ENCODE measurements at places on chromosomes 13 and 19.

DNA sequence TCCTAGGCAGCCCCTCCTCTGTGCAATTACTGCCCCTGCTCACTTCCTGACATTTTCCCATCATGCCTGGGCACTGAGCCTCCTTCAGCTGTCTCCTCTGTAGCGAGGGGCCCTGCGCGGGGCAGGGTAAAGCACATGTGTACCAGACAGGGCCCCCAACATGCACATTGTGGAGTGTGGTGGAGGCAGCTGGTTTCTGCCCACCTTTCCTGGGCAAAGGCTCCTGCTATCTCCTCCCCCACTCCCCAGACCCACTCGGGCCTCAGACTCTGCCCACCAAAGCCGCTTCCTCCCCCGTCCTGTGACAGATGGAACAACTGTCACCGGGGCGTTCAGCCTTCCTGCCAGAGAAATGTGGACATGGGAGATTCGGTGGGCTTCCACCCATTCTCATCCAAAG lies 2.9 kb upstream of the KPTN start:
- no peak overlapping the region for H3K4me3 ChIP-seq
- no peak for DNase-seq
- peaks cover 6% of the 10 kb centered on the region for H3K4me1 ChIP-seq

DNA sequence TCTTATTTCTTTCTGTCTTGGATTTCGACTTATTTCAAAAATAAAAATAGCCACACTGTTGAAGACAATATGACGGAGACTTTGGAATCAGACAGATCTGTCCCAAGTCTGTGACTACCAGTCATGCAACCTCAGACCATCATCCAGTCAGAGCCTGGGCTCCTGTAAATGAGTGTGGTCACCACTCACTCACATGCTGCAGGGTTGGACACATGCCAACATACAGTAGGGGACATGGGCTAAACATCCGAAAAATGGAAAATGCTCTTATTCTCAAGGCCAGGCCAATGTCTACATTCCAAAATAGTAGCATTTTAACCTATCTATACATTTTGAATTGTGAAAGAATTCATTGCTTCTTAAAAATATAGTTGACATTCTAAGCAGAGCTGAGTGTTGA lies 75.5 kb upstream of the EDNRB start:
- H3K4me1 ChIP-seq = no peaks in the 10 kb centered on the region
- no peak overlapping the region for H3K27ac ChIP-seq
- no peaks in the 10 kb centered on the region for H3K36me3 ChIP-seq
- DNase-seq = no peak
- no peak overlapping the region for H3K4me3 ChIP-seq

DNA sequence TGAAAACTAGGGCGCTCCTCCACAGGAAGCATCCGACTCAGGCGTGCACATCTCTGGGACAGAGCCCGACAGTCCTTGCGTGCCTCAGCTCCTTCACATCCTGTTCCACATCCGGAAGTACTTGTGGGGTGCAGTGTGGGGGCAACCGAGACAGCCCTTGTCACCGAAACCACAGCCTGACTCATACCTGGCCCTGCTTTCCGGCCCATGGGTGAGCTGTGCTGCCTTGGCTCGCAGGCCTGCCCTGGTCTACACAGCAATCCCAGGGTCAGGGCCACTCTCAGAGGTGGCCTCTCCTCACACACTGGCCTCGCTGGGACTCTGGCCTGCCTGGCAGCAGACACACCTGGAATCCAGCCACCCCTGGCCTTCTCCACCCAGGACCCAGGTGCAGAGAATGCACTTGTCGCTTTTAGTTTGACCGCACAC lies 100.4 kb downstream of the STK24 start:
- H3K4me3 ChIP-seq = no peak overlapping the region
- H3K36me3 ChIP-seq = no peaks in the 10 kb centered on the region
- H3K27ac ChIP-seq = peak overlapping the region; percentile 34
- peaks cover 20% of the 10 kb centered on the region for H3K4me1 ChIP-seq
- H3K27me3 ChIP-seq = no peaks in the 10 kb centered on the region

DNA sequence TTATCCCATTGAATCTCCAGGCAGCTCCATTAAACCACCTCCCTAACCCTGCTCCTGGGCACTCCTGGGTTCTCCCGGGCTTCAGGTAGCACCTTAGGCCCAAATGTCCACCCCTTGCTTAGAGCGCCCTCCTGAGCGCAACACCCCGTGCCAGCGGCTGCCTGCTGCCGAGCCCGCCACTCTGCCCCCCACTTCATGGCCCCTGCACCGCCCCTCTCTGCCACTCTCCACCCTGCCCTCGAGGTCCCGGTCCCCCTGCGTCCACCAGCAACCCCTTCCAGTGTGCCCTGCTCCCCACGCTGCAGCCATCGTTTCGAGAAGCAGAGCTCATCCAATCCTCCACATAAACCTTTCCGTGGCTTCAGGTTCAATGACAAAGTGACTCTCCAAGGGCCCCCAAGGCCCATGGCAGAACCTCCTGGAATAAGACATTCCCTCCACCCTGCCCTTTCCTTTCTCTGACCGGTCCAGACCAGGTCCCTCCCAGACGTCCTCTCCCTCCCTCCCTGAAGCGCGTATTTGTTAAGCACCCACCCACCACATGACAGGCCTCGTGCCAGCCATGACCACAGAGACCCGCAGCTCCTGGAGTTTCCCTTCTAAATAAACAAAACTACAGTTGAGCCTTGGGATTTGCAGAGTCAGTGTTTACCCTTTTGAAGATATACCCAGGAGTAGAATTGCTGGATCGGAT lies 66.6 kb downstream of the ARHGEF18 start:
- no peaks in the 10 kb centered on the region for H3K27me3 ChIP-seq
- DNase-seq = peak; percentile 87
- no peaks in the 10 kb centered on the region for H3K36me3 ChIP-seq
- peak overlapping the region; percentile 93 for H3K27ac ChIP-seq

- H3K4me1 ChIP-seq = peaks cover 14% of the 10 kb centered on the region
- no peaks in the 10 kb centered on the region for H3K36me3 ChIP-seq
- H3K27ac ChIP-seq = no peak overlapping the region
- no peak for DNase-seq
- no peak overlapping the region for H3K4me3 ChIP-seq
- H3K27me3 ChIP-seq = no peaks in the 10 kb centered on the region
Observed at GRCh38 chr13:66138172-66138811, 1091.8 kb downstream of the PCDH9 start.

DNA sequence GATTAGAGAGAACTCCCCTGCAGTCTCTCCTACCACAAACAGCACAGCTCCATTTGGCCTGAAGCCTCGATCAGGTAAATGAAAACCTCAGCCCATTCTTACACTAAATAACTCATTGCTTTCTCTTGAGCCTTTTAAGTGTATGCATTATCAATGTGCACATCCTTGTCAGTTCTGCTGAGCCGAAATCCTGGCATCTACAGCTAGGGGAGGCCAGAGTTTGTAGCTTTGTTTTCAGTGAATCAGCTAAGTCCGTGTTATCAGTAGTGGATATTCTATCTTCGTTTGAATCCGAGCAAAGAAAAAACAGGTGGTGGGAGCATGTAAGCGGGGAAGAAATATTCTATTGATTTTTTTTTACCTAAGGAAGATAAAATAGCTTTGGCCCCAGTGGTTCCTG lies 84.4 kb downstream of the ESD start:
- no peak overlapping the region for H3K27ac ChIP-seq
- no peaks in the 10 kb centered on the region for H3K36me3 ChIP-seq
- no peak overlapping the region for H3K4me3 ChIP-seq
- H3K27me3 ChIP-seq = no peaks in the 10 kb centered on the region
- peaks cover 12% of the 10 kb centered on the region for H3K4me1 ChIP-seq
- DNase-seq = peak; percentile 11

DNA sequence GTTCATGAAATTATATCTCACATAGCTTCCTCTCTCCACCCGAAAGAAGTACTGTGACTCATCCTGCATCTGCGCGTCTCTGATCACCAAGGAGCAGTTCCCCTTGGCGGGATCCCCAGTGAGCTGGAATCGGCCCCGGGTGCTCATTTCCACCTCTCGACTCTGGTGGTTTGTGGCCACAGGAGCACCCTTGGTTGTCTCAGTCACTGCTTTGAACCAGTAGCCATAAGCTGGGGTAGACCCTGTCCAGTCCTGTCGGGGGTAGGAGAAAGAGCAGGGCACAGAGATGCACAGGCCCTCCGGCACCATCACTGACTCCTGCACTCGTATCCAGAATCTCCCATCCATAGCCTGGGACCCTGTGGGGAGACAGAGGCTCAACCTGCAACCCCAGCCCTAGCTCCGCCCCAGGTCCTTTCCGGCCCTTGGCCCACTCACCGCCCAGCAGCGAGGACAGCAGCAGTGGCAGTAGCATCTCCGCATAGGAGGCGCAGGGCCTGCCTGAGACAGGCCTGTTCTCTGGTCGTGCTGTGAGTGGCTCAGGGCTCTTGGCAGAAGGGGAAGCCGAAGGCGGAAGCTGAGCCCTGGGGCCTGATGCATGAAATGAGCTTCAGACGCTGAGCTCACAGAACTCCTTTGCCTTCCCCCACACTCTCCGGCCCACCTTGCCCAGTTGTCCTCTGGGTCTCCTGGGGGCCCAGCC lies at the start of gene SIGLEC10:
Gene SIGLEC10, minus strand, starts transcription at position 536 of the 703 bp plus-strand sequence. Its CDS starts 61 bp downstream, at position 475.
- no peaks in the 10 kb centered on the region for H3K4me1 ChIP-seq
- no peaks in the 10 kb centered on the region for H3K27me3 ChIP-seq
- no peaks in the 10 kb centered on the region for H3K36me3 ChIP-seq
- no peak within 1 kb of the TSS for H3K27ac ChIP-seq
- H3K4me3 ChIP-seq = no peak within 1 kb of the TSS
- no peak for DNase-seq

DNA sequence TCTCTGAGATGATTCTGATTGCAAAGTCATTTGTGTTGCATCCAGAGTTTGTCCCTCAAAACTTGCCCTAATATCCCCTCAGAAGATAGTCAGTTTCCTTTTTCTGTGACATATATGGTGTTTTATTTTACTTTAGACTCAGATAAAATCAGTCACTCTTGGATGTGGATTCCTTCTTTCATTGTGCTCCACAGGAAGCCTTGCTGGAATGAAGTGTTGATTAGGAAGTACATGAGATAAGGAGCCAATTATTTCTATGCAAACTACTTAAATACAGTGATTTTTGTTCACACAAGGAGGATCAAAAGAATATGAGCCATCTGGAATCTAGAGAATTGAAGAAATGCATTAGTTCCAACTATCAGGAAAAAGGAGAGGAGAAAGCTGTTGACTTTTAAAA lies 107.6 kb upstream of the RXFP2 start:
- no peaks in the 10 kb centered on the region for H3K27me3 ChIP-seq
- no peak overlapping the region for H3K27ac ChIP-seq
- no peak for DNase-seq

GRCh38 chr13:24649688-24650043 lies 30.5 kb upstream of the ATP12A start:
- DNase-seq = no peak
- peak overlapping the region; percentile 82 for H3K27ac ChIP-seq
- H3K4me1 ChIP-seq = peaks cover 20% of the 10 kb centered on the region
- no peaks in the 10 kb centered on the region for H3K36me3 ChIP-seq
- no peaks in the 10 kb centered on the region for H3K27me3 ChIP-seq
- no peak overlapping the region for H3K4me3 ChIP-seq

- no peaks in the 10 kb centered on the region for H3K36me3 ChIP-seq
- no peaks in the 10 kb centered on the region for H3K4me1 ChIP-seq
Observed at GRCh38 chr19:42619271-42619670, 24.5 kb upstream of the CEACAM8 start.
